ENCODE measurements at places on chromosomes 12 and 14.

DNA sequence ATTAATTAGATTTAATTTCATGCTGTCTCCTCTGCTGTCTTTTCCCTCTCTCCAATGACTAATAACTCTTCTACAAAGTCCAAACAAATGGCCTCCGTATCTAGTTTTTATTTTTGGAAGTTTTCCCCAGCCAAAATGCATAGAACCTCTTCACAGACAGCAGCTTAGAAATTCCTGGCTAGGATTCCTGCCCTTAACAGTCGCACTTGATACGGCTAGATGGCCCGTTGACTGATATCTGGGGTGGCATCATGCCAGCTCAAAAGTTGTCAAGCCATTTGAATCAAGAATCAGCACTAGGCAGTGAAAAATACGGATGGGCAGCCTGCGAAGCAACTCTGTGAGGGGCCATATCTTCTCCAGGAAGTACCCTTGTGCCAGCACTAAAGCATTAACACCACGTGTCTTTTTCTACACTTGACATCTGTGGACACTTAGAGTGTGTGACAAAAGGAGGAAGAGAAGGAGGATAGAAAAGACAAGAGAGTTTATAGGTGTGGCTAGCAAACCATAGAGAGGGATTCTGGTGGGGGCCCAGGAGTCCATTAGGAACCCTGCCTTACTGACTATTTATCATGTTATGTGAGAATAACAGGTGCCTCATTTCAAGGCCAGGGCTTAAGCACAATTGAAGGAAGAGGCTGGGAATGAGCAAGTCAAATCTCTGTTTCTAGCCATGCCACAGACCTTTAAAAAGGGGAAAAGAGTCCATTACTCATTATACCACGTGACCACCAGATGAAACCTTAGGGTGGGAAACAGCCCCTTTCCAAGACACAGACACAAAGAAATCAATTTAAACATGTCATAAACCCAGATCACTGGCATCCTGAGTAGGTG lies 39.2 kb upstream of the KRR1 start:
- no peak for DNase-seq

GRCh38 chr12:9740106-9740750 lies 7.3 kb upstream of the CLECL1 start:
- DNase-seq = no peak

GRCh38 chr12:9387450-9387849 lies 179.3 kb upstream of the PZP start:
- DNase-seq = no peak

DNA sequence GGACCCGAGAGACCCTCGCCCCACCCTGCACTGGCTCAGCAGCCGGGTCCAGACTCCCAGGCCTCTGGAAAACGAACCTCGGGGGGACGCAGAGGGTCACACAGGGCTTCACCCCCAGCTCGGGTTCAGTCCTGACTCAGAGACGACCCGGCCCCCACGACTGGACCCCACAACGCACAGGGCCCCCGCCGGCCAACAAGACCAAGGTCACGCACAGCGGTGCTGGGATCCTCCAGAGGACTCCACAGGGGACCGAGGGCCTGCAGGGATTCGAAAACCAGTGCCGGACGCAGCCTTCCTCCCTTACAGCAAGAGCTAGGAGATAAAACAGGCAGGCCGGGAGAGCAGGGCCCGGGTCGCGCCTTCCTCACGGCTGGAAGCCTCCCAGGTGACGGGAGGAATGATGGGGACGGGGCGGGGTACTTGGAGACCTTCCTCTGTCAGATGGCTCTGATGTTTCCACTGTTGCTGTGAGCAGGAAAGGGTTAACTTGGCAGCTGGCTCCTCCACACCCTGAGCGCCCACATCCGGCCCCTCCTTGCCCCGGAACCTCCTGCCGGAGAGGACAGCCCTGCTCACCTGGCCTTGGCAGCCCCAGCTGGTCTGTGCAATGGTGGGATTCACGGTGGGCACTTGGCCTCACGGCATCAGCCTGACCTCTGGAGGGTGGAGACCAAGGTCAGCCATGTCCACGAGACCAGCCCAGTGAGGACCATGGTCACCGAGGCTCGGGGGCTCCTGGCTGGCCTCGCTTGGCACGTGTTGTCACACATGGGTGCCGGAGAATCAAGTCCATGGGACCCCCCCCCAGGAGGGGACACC lies 46.2 kb downstream of the GALNT9 start:
- DNase-seq = no peak

DNA sequence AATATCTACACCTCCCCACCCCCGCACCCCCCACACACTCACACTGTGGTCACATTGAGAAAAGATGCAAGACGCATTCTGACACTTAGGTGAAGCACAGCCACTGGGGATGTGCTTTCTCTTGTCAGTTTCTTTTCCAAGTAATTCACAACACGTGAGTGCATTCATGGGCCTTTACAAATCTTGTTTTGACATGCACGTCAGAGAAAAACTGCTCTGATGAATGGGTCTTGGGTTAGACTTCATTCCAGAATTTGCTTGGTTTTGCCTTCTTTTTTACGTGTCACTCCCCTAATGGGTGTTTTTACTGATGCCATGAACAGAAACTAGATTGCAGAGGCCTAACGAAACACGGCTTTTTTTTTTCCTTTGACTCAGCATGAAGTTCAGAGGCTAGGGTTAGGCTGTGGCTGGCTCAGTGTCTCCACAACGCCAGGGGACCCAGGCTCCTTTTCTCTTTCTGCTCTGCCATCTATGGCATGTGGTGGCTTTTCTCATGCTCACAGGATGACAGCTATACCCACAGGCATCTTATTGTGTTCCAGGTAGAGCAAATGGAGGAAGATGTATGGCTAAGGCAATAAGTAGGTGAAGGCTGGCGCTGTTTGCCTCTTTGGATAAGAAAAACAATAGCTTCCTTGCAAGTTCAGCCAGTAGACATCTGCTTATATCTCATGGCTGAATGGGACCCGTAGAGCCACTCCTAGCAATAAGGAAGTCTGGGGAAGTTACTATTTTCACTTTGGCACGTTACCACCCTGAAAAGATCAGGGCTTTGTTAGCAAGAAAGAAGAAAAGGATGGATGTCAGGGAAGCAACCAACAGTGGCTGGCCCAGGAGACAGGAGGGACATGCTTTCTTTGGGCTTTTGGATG lies 253.3 kb downstream of the SLC15A4 start:
- DNase-seq = no peak

DNA sequence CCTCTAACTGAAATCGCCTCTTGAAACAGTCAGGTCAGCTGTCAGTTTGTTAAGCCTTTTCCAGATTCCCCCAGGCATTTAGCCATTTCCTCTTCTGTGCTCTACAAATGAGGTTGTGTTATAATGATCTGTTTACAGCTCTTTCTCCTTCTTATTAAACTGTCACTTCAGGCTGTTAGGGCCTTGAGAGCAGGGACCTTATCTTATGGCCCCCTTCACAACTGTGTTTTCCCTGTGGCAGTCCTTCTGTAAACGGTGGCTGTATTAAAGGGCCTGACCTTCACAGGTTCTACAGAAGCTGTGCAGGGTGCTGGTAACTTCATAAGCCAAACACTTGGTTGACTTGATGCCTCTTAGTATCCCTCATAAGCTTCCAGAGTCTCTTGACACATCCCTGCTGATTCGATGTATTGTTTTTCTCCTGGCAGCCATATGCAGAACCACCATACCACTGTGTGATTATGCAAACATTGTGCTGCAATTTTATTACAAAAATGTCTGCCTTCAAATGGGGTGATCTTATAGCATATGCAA lies 104.7 kb downstream of the PLEKHA5 start:
- DNase-seq = no peak

GRCh38 chr12:18158774-18159557 lies 69.0 kb upstream of the RERGL start:
- no peak for DNase-seq

- DNase-seq = no peak
These were observed 193.6 kb upstream of the TMEM260 start for GRCh38 chr14:56386024-56386423.

- no peak for DNase-seq
These were observed 76.1 kb downstream of the STON2 start for GRCh38 chr14:81324011-81324410.

DNA sequence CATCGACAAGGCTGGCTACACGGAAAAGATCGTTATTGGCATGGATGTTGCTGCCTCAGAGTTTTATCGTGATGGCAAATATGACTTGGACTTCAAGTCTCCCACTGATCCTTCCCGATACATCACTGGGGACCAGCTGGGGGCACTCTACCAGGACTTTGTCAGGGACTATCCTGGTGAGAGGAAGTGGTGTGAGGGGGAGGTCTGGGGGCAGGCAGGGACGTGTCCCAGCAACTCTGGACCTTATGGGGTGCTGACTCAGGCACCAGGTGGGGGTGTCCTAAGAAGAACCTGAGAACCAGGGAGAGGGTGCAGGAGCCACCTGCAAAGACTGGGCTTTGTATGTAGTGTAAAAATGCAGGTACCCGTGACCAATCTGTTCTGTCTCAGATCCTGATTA lies 5.2 kb downstream of the ENO2 start:
- DNase-seq = no peak

GRCh38 chr14:93107453-93107852 lies 8.3 kb downstream of the ITPK1 start:
- DNase-seq = no peak

DNA sequence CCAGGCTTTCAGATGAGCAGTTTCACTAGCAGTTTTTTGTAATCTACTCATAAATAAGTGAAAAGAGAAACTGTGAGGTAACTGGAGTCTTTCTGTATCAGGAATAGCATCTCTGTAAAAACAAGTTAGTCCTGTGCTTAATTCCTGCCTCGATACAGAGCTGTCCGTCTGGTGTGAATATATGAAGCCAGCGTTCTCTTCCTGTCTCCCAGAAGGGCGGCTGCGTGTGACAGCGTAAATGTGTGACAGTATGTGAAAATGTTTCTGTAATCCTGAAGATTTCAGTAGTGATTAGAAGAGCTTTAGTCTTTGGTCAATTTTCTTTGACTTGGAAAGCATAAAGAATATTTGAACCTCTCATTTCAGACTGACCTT lies 150.3 kb downstream of the FBXL14 start:
- no peak for DNase-seq

GRCh38 chr12:117980616-117981015 lies 11.8 kb upstream of the KSR2 start:
- no peak for DNase-seq

- DNase-seq = no peak
These were observed 52.7 kb downstream of the KCNA5 start for GRCh38 chr12:5096241-5096924.

DNA sequence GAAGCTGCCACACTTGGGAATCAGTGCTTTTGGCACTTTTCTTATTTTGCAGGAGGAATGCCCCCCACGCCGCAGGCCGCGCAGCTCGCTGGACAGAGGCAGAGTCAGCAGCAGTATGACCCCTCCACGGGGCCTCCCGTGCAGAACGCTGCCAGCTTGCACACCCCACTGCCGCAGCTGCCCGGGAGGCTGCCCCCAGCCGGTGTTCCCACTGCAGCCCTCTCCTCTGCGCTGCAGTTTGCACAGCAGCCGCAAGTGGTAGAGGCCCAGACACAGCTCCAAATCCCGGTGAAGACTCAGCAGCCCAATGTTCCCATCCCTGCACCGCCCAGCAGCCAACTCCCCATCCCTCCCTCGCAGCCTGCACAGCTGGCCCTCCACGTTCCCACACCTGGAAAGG lies 32.3 kb downstream of the EP400 start:
- DNase-seq = peak; percentile 53

DNA sequence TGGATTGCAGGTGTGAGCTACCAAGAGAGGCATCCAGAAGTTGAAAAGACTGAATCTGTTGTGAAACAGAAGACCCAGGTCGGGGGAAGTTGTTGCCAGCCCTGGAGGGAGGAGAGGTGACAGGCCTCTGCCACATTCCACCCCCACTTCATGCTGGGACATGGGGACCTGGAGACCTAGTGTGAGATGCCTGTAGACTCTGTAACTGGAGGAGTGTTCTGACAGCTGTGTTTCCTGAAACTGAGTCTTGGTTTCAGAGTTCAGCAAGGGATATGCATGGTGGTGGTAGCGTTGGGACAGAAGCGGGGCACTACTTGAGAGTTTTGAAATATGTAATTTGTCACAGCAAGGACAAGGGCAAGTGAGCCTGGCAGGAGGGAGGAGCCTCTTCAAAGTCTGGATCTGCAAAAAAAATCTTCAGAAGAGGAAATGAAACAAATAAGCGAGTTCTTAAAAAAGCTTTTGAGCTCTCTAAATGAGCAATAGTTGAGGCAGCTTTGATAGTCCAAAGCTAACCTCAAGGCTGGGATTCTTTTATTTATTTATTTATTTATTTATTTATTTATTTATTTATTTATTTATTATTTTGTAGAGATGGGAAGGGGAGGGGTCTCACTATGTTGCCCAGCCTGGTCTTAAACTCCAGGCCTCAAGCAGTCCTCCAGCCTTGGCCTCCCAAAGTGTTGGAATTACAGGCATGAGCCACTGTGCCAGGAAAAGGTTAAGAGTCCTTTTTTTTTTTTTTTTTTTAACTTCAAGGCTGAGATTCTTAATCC lies 58.9 kb upstream of the EEA1 start:
- DNase-seq = no peak

GRCh38 chr12:102992297-102992696 lies 34.8 kb downstream of the ASCL1 start:
- no peak for DNase-seq

DNA sequence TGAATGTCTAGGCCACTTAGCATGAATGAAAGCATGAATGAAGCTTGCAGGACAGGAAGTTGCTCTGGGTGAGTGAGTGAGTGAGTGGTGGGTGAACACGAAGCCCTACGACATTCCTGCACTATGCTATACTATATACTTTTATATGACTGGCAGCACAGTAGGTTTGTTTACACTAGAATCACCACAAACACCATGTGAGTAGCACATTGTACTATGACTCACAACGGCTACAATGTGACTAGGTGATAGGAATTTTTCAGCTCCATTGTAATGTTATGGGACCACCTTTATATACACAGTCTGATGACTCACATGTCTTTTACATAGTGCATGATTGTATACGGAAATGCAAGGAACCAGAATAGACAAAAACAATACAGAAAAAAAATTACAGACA lies 1480.2 kb downstream of the AACS start:
- no peak for DNase-seq

- DNase-seq = no peak
These were observed 40.1 kb upstream of the EVL start for GRCh38 chr14:100025111-100025510.

- no peak for DNase-seq
These were observed 99.2 kb downstream of the SCARB1 start for GRCh38 chr12:124764451-124764850.

DNA sequence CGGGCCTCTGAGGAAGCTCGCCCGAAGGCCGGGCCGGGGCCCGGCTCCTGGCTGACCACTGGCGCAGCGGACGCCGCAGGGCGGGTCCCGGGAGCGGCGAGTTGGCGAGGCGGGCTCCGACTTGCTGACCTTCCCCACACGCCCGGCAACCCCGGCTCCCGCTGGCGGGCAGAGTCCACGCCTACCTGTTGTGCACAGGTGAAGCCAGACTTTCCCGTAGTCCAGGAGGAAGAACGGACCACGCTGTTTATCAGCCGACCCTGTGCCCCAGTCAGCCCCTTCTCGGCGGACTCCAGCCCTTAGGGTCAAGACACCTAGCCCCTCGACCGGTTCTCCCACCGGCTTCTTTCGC lies 407 bp downstream of the HEATR5A start:
- DNase-seq = peak; percentile 87

GRCh38 chr14:104360501-104360900 lies 219.1 kb upstream of the C14orf180 start:
- DNase-seq = no peak

GRCh38 chr12:122888232-122888752 lies 7.6 kb downstream of the VPS37B start:
- peak; percentile 89 for DNase-seq
